ENCODE measurements at places on chromosomes 4 and X. TPM values are rescaled to one million over a fixed set of nuclear protein-coding genes. Genes with fewer than 3 reads are reported as not detected.

The CPEB2 gene
- total RNA-seq: 29.3 TPM

The ABCD1 gene
- 14.7 TPM for total RNA-seq

The KIAA1210 gene
- not detected for total RNA-seq

The DKK2 gene
- not detected for total RNA-seq

The KIT gene
- 6.0 TPM for total RNA-seq

- no peak for DNase-seq
- no peak overlapping the region for H3K4me3 ChIP-seq
- H3K27ac ChIP-seq: peak overlapping the region; percentile 19
- H3K36me3 ChIP-seq: no peaks in the 10 kb centered on the region
- peaks cover 26% of the 10 kb centered on the region for H3K4me1 ChIP-seq
- H3K27me3 ChIP-seq: no peaks in the 10 kb centered on the region
Observed at GRCh38 chrX:136189222-136189621, 41.9 kb downstream of the FHL1 start.

DNA sequence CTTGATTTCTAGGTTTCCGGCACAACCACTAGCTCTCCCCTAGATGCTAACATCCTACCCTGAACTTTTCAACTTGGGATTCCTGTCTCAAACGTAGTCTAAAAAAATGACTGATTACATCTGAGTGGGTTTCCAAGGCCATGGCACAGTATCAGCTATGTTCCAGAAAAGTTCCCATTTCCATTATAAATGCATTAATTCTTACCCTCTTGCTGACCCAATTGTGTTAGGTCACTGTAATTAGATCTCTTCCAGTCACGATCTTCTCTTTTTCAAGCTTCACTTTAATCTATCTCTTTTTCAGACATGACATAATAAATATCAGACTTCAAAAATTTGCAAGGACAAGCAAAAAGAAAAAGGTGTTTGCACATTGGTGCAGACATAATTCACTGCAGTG, 50.6 kb upstream of the PDE5A start:
- H3K4me3 ChIP-seq: no peak overlapping the region
- H3K27ac ChIP-seq: no peak overlapping the region
- H3K4me1 ChIP-seq: no peaks in the 10 kb centered on the region
- no peaks in the 10 kb centered on the region for H3K36me3 ChIP-seq
- DNase-seq: no peak
- peaks cover 33% of the 10 kb centered on the region for H3K27me3 ChIP-seq

- H3K36me3 ChIP-seq: no peaks in the 10 kb centered on the region
- H3K4me1 ChIP-seq: no peaks in the 10 kb centered on the region
- no peak overlapping the region for H3K27ac ChIP-seq
- no peak for DNase-seq
Observed at GRCh38 chr4:14125375-14126129, 498.0 kb upstream of the BOD1L1 start.

- DNase-seq: no peak
- no peaks in the 10 kb centered on the region for H3K36me3 ChIP-seq
- no peak overlapping the region for H3K4me3 ChIP-seq
Observed at GRCh38 chr4:182510836-182511235, 267.6 kb downstream of the TENM3 start.

DNA sequence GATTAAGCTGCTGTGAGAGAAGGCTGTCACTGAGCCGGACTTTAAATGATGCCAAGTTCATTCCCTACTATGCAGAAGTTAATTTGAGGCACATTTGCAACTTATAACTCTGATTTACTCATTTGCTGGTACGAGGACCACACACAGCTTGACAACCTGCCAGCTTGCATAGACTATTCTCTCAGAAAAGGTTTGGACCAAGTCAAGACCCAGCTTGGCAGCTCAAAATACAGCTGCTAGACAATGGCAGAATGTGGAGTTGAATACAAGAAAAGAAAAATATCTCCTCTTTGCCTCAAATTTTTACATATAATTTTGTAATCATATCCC, 338.9 kb downstream of the DHX15 start:
- DNase-seq: no peak
- H3K36me3 ChIP-seq: no peaks in the 10 kb centered on the region
- H3K4me3 ChIP-seq: no peak overlapping the region
- H3K4me1 ChIP-seq: no peaks in the 10 kb centered on the region
- no peaks in the 10 kb centered on the region for H3K27me3 ChIP-seq
- H3K27ac ChIP-seq: no peak overlapping the region

GRCh38 chrX:155071694-155072280, 479 bp downstream of the BRCC3 start:
- peaks cover 38% of the 10 kb centered on the region for H3K4me1 ChIP-seq
- DNase-seq: no peak
- peak overlapping the region; percentile 89 for H3K4me3 ChIP-seq
- H3K27ac ChIP-seq: peak overlapping the region; percentile 90

DNA sequence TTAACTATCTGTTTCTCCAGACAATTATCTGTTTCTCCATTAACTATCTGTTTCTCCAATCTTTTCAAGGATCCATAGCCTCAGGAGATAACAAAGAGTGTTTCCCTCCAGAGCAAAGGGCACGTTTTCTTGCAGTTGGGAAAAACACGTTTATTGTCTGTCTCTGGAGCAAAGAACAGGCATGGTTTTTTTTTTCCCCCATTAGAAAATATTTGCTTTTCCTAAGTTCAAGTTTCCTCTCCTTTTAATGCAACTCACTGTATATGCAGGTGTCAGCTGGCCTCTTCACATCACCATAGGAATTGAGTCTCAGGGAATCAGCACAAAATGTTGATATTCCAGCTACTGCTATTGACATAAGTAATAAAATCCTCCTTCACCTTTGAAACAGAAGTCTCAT, 984.4 kb downstream of the RAB28 start:
- no peak overlapping the region for H3K27ac ChIP-seq
- DNase-seq: no peak
- H3K4me1 ChIP-seq: no peaks in the 10 kb centered on the region
- no peaks in the 10 kb centered on the region for H3K36me3 ChIP-seq
- H3K27me3 ChIP-seq: no peaks in the 10 kb centered on the region

- peaks cover 5% of the 10 kb centered on the region for H3K36me3 ChIP-seq
- no peak overlapping the region for H3K4me3 ChIP-seq
- DNase-seq: no peak
Observed at GRCh38 chr4:38367642-38368174, 296.3 kb upstream of the KLF3 start.

DNA sequence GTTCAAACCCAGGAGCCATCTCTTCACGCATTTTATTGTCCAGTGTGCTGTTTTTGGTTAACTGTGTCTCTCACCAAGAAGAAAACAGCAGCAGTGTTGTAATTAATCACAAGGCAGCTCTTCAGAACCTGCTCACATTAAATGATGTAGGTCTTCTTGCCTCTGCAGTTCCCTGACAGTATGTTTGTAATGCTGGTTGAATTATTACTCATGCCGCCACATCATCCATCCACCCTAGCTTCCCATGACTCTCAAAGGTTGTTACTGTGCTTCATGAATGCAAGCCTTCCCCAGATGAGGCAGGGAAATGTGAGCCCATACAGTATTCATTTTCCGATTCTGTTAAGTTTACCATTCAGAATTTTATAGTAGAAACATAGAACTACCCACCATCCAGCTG, 17.4 kb downstream of the TLR10 start:
- peaks cover 2% of the 10 kb centered on the region for H3K36me3 ChIP-seq
- peaks cover 11% of the 10 kb centered on the region for H3K4me1 ChIP-seq
- no peak overlapping the region for H3K27ac ChIP-seq
- no peak for DNase-seq

GRCh38 chr4:25103418-25103817, 56.8 kb downstream of the SEPSECS start:
- H3K27me3 ChIP-seq: no peaks in the 10 kb centered on the region
- H3K4me3 ChIP-seq: no peak overlapping the region
- H3K4me1 ChIP-seq: no peaks in the 10 kb centered on the region
- no peak for DNase-seq

All from T-helper 17 cell (primary cell).